A673 (cell line): ENCODE measurements at places on chromosomes 7 and 10. TPM values are rescaled to one million over a fixed set of nuclear protein-coding genes. Genes with fewer than 3 reads are reported as not detected.

DNA sequence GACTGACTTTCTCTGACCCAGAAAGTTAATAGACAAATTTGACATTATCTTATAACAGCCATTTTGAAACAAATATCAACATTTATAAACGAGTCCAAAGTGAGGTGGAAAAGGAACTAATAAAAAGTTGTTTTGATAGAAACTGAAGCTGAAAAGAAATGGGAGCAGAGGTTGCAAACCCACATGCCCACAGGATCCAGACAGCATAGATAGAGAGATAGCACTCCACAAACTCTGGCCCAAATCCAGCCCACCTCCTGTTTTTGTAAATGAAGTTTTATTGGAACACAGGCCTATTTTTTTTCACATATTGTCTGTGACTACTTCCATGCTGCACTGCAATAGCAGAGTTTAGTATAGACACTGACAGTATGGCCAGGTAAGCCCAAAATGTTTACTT lies 171.9 kb downstream of the PRKG1 start:
- DNase-seq = no peak
- H3K36me3 ChIP-seq = no peaks in the 10 kb centered on the region
- no peak overlapping the region for H3K4me3 ChIP-seq
- H3K27me3 ChIP-seq = no peaks in the 10 kb centered on the region
- H3K4me1 ChIP-seq = no peaks in the 10 kb centered on the region

- H3K36me3 ChIP-seq = no peaks in the 10 kb centered on the region
- no peaks in the 10 kb centered on the region for H3K4me1 ChIP-seq
- no peak overlapping the region for H3K4me3 ChIP-seq
Observed at GRCh38 chr7:123624527-123625183, 23.0 kb downstream of the ASB15 start.

The LDB3 gene
- 0.22 and 0.34 TPM in 2 replicates for total RNA-seq

The CALML3 gene
- total RNA-seq = not detected in 2 replicates

DNA sequence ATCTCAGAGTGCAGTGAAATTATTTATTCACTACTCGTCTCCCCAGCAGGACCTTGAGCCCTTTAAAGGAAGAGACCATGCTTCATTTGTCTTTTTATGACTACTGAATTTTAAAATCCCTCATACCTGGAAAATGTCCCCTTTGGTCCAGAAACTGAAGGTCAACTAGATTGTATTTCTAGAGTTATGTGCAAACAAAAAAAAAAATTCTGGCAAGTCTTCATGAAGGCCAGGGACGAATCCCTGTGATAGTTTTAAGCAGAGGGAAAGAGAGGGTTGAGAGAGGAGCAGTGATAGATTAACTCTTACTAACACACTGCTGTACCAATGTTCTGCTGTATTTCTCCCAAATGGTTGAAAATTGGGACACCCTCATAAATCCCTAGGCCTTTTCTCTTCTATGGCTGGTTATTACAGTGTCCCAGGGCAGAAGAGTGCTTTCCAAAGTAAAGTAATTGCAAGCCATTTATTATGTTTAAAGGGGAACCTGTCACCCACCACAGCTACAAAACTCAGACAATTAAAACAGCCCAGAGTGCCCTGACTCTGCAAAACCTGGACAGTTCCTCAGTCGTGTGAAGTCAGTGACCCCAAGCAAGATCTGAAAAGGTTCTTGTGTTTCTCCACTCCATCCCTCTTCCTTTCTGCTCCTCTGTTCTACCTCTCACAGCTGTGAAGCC lies 182.8 kb upstream of the AOAH start:
- H3K4me3 ChIP-seq = no peak overlapping the region
- H3K27me3 ChIP-seq = peaks cover 5% of the 10 kb centered on the region
- H3K27ac ChIP-seq = no peak overlapping the region
- no peaks in the 10 kb centered on the region for H3K36me3 ChIP-seq
- DNase-seq = no peak

- no peaks in the 10 kb centered on the region for H3K36me3 ChIP-seq
- H3K27me3 ChIP-seq = no peaks in the 10 kb centered on the region
Observed at GRCh38 chr10:54585572-54585971, 215.5 kb downstream of the PCDH15 start.

The PKD2L1 gene
- not detected in 2 replicates for total RNA-seq

DNA sequence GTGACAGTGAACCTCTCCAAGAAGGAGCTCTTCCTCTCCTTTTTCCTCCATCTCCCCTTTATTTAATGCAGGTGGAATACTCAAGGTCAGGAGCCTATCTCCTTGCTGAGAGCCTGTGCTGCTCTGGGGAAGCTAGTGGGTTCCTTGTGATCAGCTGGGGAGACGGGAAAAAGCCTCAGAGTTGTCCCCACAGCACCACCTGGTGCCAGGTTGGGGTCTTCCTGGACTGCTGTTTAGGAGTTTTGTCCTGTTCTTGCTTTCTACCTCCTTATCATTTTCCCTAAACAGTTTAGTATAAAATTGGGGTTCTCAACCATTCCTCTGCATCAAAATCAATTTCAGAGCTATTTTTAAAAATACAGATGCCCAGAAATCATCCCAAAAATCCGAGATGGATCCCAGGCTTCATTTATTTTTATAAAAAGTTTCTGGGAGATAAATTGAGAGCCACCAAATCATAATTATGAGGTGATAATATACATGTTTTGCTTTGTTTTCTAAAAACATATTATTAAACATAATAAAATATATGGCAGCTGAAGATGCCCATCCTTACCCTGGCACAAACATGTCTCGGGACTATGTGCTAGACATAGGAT lies 44.3 kb downstream of the MACC1 start:
- H3K4me3 ChIP-seq = no peak overlapping the region
- no peak overlapping the region for H3K27ac ChIP-seq

The VAX1 gene
- total RNA-seq = 65.1 and 74.4 TPM in 2 replicates

DNA sequence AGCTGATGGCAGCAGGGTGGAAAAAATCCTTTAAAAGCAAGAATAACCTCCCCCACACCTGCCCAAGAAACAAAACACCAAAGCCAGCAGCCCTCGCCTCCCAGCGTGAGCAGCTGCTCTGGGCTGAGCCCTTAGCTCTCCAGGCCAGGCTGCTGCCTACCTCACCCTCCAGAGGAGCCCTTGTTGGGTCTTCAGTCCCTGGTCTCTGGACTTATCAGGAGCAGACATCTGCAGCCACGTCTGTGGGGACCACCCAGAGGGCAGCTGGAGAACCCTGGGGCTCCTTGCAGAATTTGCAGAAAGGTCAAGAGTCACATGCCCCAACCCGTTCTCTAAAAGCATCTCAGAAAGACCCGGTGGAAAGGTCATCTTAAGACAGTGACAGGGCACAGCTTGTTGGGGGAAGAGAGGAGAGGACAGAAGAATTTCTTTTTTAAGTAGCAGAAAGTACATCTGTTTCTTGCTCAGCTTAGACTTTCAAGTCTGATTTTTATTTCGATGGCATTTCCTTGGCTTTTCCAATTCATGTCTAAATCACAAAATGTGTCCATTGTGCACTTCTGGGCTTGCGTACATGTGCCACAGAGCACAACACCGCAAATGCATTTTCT lies 425.7 kb upstream of the NFE2L3 start:
- peaks cover 8% of the 10 kb centered on the region for H3K4me1 ChIP-seq
- DNase-seq = no peak
- no peak overlapping the region for H3K4me3 ChIP-seq
- no peaks in the 10 kb centered on the region for H3K36me3 ChIP-seq
- H3K27me3 ChIP-seq = peaks cover 20% of the 10 kb centered on the region
